GM06990 (cell line): ENCODE measurements at places on chromosomes 2 and 18.

DNA sequence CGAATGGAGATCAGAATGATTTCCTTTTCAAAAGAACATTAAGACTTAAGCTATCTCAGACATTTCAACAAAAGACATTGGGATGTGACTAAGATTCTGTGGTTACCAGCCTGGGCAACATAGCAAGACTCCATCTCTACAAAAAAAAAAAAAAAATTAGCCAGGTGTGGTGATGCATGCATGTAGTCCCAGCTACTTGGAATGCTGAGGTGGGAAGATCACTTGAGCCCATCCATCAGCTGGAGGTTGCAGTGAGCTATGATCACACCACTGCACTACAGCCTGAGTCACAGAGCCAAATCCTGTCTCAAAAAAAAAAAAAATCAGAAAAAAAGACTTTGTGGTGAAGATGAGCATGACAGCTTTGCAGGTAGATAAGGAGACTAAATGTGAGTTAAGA, 12.8 kb downstream of the RNF103 start:
- DNase-seq: no peak

DNA sequence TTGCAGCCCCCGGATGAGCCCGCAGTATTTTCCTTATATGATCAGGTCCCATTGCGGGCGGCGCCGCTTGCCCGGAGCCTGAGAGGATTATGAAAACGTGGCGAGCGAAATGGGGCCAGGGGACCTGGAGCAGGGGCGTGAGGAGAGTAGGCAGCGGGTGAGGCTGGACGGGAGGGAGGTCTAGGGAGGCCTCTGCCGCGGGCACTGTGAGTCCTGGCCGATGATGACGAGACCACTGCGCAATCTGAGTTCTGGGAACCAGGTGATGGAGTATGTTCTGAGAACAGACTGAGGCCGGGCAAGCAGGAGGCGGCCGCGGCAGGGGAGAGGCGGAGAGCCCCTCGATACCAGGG, 790 bp upstream of the ACAA2 start:
- no peak for DNase-seq

GRCh38 chr18:42131066-42131929, 176.3 kb downstream of the PIK3C3 start:
- DNase-seq: no peak

DNA sequence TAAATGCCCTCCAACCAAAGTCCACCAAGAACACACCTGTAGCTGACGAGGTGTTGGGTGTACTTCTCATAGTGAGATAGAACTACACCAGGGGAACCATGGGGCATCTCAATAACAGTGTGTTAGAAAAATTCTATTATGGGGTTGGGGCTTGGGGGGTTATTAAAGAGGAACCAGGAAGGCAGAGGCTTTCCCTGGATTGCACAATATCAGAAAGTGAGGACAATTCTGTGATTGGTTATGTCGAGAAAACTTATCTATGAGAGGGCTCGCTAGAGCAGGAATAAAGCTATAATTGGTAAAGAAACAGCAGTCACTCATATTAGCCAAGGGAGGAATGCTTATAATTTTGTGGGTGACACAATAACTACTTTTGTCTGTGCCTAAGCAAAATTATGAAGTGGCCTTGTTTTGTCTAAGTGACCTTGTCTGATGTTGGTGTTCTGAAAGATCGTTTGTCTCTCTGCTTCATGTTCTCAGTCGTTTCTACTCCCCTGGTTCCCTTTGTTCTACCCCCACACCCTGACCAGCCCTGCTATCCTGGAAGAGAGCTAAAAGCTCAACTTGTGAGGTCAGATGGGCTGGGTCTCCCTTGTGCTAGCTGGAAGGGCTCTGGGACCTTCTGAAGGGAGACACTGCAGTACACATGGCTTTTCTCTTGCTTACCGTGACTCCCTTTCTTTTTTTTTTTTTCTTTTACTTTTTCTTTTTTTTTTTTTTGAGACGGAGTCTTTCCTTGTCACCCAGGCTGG, 21.6 kb upstream of the INO80C start:
- DNase-seq: no peak

GRCh38 chr2:43026426-43027096, 199.8 kb downstream of the ZFP36L2 start:
- DNase-seq: no peak

GRCh38 chr2:218168635-218169462, 2.1 kb upstream of the CXCR1 start:
- DNase-seq: no peak

DNA sequence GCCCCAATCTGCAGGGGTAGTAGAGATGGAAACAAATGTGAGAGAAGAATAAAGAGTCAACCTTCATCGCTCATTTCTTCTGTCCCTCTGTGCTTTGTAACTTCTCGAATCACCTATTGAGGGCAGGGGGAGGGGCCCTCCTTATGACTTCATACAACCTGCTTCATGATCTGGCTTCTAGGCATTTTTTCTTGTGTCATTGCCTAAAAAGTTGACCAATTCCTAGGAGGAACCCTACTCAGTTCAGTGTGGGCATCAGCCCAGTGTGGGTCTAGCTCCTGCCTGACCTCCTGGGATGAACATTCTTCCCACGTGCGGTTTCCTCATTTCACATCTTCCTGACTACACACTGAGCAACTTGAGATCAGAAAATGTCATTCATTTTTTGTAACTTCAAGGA, 46.3 kb upstream of the CREB1 start:
- DNase-seq: no peak

DNA sequence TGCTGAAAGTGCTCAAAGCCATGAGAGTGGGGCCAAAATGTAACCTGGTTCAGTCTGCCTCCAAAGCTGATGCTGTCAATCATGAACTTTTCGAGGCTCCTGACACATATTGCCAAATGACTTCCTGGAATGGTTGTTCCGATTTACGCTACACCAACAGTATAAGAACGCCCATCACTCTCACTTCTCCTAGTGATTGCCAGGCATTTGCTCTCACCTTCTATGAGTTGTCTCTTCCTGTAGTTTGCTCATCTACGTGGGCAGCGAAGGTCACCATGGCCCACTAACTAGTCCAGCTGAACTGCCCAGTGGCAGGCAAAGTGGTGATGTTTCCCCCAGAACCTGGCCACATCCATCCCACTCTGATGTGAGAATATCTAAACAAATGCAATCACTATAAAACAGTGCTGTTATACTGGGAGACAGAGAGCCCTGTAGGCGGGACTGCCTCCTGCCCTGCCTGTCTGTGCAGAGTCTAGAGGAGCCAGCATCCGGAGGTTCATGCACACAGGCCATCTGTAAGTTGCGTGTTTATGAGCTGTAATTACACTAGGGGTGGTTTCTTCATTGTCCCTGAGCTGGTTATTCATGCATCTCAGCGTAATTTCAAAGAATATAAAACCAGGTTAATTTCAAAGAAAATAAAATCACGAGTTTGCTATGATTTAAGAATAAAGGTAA, 8.8 kb upstream of the CABLES1 start:
- no peak for DNase-seq

DNA sequence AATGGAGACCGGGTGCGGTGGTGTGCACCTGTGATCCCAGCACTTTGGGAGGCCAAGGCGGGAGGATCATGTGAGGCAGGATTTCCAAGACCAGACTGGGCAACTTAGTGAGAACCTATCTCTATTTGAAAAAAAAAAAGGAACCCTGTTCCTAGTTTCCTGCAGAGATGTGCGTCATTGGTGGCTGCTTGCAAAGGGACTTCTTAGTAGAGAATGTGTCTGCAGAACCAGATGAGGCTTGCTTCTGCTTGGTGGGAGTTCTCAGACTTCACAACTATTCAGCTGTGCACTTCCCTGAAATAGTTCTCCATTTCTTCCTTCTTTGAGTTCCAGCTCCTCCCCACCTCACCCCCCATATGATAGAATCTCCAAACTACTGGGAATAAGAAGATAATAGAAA, 22.3 kb downstream of the ZCCHC2 start:
- no peak for DNase-seq

DNA sequence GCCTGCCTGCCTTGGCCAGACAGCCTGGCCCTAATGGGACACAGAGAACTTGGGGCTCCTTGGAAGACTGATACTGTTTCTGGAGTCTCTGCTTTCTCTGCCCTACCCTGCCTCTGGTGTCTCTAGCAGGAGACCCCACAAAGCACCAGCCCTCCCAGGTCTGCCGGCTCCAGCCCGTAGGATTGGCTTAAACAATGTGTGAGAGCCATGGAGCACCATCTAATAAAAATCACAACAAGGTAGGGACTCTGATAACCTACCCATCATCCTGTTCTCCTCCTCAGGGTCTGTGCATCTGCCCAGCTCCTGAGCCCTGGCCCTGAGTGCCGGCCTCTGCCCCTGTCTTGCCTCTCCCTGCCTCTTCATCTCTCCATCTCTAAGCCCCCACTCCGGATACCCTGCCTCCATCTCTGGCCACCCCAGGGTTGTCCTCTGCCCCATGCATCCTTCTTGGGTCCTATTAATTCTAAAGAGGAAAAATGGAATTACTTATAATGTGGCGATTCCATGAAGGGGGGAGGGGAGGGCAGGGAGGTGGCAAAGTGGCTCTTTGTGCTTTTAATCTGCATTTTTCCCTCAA, 1.2 kb upstream of the ECEL1 start:
- no peak for DNase-seq

DNA sequence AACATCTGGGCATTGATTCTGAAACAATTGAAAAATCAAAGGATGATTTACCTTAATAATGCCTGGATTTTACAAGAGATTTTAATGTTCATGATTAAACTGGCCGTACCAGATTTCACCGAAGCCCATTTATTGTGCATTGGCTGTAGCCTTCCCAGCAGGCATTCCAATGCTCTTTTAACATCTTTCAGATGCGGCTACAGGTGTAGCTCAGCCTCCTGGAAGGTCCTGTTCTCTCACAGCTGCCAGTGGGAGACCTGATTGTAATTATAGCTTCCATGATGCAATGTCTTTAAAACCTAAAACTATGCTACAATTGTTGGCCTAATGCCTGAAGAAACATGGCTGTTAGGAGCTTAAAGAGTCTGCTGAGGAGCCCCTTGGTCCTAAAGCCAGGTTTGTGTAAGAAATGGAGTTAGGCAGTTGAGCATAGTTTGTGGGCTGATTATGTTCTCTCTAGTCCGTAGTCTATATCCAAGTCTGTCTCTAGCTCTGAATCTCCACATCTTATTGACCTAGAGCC, 147.4 kb downstream of the CERS6 start:
- no peak for DNase-seq

DNA sequence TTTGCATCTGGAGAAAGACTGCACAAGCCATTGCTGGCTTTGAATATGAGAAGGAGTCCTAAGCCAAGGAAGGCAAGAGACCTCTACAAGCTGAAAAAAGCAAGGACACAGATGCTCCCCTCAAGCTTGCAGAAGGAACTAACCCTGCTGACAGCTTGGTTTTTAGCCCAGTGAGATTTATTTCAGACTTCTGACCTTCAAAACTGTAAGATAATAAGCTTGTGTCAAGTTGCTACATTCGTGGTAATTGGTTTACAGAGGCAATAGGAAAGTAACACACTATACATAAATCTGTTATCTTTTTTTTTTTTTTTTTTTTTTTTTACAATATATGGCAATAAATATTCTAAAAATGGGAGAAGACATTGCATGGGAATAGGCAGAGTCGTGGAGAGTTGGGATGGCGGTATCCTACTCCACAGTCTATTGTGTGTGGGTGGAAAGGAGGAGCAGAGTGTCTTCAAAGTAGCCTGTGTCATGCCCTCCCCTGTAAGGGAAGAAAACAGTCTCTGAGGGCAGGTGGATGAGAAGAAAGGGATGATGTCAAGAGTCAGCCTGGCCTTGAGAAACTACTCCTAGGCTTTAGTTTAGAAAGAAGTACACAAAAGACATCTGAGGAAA, 196.9 kb downstream of the THSD7B start:
- DNase-seq: no peak

GRCh38 chr2:128241896-128242295, 76.8 kb downstream of the HS6ST1 start:
- DNase-seq: no peak
